ENCODE measurements at places on chromosomes 1 and 21.

DNA sequence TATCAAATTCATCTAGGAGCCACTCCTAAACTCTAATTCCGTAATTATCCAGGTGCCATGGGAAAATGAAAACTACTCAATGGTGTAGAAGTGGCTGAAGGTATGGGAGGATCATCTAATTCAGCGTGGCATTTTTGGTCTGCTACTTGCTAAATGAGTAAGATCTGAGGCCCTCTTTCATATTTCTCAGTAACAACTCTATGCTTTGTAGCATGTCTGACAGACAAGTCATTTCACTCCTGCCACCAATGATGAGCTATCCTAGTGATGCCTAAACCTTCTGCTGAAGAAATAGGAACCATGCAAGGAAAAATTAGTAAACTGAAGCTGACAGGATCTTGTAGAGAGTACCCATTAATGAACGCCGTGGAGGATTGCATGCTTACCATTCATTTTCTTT lies 145.3 kb downstream of the NTNG1 start:
- DNase-seq, result no peak

DNA sequence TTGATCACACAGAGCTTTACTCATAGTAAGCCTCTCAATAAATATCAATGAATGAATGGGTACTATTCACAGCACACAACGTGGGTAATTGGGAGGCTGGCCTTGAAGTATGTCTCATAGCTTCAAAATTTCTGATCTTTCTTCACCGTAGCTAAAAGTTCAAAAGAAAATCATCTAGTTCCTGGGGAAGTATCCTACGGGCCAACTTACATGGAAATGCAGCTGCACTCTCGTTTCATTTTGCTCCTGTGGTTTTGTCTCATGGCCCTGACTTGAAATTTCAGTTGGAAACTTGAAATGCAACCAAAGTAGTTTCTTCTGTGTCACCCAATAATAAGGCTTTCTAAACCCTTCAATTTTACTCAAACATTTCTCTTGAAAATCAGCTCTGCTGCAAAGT lies 76.1 kb upstream of the CNIH3 start:
- DNase-seq, result peak; percentile 20

GRCh38 chr1:224170748-224171478 lies 12.1 kb upstream of the DEGS1 start:
- peak; percentile 64 for DNase-seq

- DNase-seq, result no peak
These were observed 915.6 kb downstream of the AMY1C start for GRCh38 chr1:104665300-104665699.

- DNase-seq, result no peak
These were observed 84.3 kb downstream of the WDR64 start for GRCh38 chr1:241736387-241736786.

- DNase-seq, result peak; percentile 59
These were observed 107.3 kb upstream of the HNRNPU start for GRCh38 chr1:244971552-244972216.

GRCh38 chr1:119143706-119144105 lies 3.3 kb upstream of the WARS2 start:
- DNase-seq, result no peak

Data from dermis blood vessel endothelial cell (primary cell).